ENCODE measurements at places on chromosomes 7 and 10. TPM values are rescaled to one million over a fixed set of nuclear protein-coding genes. Genes with fewer than 3 reads are reported as not detected.

AKAP9 gene
- total RNA-seq: 51.8 TPM

AQP1 gene
- 1.5 TPM for total RNA-seq

FAM237B gene
- not detected for total RNA-seq

OR2A5 gene
- total RNA-seq: not detected

PGAM2 gene
- 0.17 TPM for total RNA-seq

GIMAP1 gene
- not detected for total RNA-seq

UPK3BL1 gene
- 10.3 TPM for total RNA-seq

SFTPA1 gene
- total RNA-seq: not detected

SPDYE3 gene
- not detected for total RNA-seq

DPYSL4 gene
- 1.3 TPM for total RNA-seq

SPDYE11 gene
- total RNA-seq: under 0.01 TPM
